HS-5 (cell line): ENCODE measurements at places on chromosomes 6 and 20.

DNA sequence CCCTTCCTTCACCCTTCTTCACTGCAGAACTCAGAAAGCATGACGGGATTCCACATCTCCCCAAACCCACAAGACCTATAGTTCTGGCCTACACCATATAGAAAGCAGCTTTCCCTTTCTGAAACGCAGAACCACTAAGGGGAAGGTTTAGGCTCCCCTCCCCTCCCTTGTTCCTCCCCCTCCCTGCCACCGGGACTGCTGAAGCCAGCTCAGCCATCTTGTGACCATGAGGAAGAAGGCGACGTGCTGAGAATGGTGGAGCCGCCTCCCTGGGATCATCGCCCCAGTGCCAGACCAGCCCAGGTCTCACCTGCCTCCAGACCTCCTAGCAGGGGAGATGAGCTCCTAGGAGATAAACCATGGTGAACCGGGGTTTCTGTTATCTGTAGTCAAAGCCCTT lies 19.6 kb downstream of the SERPINB6 start:
- no peak for DNase-seq

DNA sequence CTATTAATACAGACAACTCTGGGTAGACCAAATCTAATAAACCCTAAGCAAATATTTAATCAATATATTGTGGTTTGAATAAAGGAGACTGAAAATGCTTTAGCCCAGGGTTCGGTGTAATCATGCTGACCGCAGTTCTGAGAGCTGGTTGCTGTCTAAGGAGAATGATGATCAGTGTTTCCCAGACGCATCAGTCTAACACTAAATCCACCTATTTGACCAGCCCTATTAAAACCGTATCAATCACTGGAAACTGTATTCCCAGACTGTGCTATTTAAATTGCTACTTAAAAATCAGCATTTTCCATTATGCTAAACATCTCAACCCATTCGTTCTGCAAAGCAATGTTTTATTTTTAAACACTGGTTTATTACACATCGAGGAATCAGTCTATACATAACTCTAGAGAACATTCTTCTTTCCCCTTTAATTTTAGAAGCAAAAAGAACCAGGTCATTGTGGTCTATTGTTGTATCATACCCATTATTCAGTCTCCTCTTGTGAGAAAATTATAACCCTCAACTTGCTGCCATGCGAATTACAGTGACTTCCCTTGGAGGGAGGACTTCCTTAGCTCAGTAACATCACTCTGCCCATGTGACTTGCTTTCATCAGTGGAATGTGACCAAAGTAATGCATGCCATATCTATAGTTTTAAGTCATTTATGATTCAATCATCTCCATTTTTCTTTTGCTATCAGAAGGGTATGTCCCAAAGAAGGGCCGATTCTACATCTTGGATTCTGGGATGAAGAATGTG lies 515.2 kb upstream of the JAG1 start:
- DNase-seq, result no peak

DNA sequence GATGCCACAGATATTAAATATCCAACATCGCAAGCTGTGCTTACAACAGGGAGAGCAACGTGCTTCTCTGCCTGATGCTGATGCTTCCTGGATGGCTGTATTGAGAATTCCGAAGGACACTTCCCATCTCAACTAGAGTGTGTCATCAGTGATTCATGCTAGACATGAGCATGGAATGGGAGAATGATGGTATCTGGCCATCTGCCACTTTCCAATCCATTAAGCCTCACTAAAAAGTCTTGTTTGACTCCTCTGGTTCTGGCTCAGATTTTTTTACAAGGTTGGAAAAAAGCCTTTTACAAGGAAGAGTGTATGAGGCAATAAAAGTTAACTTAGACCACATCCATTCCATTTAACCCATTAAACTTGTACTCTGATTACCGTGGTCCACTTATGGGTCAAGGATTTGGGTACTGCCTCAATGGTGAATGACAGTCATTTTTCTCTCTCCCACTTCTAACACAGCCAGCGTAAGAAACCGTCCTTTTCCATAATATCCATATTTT lies 265.3 kb downstream of the UST start:
- DNase-seq, result peak; percentile 99

DNA sequence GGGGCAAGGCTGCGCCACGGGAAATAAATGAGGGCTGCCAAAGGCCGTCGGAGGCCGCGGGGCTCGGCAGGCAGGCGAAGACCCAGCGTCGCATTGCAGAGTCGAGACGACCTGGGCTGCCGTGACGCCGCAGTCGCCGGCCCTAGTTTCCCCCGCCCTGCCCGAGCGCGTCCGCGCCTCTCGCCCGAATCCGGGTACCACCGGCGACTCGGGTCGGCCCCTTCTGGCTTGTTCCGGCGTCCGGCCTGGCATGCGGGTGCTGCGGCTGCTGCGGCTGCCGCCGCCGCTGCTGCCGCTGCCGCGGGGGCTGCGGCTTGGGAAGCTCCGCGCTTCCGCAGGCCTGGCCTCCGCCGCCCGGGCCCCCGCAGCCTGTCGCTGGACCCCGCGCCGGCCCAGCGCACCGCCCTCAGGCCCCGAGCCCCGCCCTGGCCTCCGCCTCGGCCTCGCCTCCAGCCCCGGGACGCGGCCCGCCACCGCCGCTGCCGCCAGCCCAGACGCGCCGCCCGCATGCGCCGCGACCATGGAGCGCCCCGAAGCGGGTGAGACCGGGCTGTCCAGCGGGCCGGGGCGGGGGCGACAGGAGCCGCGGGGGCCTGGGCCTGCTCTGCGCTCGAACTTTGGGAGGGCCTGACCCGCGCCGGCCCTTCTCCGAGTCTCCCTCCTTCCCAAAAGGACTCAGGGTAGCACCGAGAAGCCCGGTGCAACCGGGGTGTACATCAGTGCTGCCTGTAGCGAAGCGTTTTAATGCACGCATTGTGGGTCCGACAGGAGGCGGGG lies at the start of gene AKAP7:
AKAP7 (plus strand) TSS at position 224 of the 777 bp plus-strand sequence; CDS start at position 521, 297 bp downstream.
- no peak for DNase-seq

- no peak for DNase-seq
These were observed 40.9 kb downstream of the PTPRA start for GRCh38 chr20:2914160-2914559.
